ENCODE measurements at places on chromosomes 6 and 20.
A peak's percentile ranks its signal among the peaks of the same experiment; 100 is the strongest.

DNA sequence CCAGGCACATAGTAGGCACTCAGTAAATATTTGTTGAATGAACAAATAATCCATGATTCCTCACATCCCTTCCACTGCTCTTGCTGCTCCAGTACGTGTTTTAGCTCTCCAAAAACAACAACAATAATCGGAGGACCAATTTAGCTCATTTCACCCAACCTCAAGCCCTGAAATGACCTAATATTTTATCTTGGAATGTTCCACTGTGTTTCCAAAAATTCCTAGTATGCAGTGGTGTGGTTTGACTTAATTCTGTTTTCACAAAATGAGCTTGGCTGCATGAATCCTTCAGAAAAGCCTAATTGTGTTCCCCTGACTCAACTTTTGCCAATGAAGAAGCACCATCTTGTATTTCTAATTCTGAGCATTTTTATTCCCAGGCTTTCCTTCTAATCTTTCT, 168.0 kb upstream of the PHACTR1 start:
- DNase-seq = no peak

DNA sequence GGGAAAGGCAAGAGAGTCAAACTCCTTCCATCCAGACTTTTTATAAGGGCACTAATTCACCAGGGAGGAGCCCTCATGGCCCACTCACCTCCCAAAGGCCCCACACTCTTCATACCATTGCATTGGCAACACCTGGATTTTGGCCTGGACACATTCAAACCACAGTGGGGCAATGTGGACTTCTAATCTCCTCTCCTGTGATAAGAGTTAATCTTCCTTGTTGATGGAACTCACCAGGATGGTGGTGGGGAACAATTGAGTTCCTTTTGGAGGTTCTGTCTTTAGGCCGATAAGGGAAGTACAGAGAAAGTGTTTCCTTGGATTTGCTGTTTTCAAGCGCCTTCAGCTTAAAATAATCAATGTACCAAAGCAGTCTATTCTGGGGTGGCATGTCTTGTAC, 268.7 kb downstream of the CD83 start:
- DNase-seq = no peak

DNA sequence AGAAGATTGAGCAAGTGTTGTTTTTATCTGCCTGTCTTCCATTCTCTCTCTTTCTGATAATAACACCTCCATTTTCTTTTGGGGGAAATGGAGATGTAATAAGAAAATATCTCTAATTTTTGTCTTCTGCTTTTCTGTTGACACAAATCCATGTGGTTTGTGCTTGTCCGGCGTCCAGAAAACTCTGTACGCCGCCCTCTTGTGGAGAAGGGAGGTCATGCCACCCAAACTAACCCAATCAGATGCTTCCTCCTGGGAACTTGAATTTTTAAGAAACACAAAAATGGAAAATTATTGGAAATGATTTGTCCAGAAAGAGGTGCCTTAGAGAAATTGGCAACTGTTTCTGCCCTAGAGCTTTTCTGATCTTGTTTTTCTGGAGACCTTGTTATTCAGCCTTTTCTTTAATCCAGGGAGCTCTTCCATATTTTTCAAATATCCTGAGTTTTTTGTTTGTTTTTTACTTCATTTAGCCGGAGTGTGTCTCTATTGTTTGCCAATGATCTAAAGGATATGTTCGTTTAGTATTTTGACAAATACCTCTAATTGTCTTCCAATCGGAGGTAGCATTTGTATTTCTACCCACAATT, 17.8 kb upstream of the FNDC1 start:
- DNase-seq = peak; percentile 50

DNA sequence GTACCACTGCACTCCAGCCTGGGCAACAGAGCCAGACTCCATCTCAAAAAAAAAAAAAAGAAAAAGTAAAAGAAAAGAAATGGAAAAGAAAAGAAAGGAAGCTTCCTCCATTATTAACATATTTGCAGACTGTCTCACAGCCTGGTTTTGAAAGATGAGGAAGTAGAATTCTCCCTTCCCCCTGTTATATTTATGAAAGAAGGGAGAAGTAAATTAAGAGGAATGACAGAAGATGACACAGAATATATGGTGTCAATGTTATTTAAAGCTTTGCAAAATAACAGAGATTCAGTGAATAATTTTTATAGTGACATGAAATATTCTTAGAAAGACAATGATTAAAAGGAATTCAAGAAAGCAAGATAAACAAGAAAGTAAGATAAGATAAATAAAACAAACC, 83.7 kb upstream of the PRSS16 start:
- DNase-seq = no peak

DNA sequence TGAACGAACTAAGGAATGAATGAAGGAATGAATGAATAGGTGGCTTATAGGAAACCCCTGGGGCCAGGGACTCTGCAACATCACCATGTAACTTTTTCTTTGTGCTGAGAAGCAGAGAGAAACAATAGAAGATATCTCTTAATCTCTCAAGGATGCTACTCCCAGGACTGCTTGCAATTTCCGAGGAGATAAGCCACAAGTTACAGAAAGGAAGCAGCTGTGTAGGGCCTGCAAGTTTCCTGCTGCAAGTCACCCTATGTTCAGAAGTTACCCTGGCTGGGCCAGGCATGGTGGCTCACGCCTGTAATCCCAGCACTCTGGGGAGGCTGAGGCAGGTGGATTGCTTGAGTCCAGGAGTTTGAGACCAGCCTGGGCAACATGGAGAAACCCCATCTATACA, 7.3 kb upstream of the MAVS start:
- DNase-seq = no peak

DNA sequence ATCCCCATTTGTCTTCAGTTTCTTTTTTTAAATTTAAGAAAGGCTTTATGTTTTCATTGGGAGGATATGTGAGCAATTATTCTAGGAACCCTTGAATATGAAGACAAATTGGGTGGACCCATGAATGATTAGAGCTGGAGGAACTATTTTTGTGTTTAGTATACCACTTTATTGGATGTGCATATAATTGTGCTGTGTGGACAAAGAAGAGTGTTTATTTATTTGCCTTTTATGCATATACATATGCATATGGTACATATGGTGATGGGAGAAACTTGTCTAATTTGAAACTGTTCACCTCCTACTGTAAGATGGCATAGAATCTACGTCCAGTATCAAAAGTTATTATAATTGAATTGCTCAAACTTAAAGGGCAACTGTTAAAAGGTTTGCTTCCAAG, 94.8 kb upstream of the CENPW start:
- DNase-seq = no peak

GRCh38 chr6:169367507-169367906, 113.9 kb upstream of the THBS2 start:
- DNase-seq = no peak

DNA sequence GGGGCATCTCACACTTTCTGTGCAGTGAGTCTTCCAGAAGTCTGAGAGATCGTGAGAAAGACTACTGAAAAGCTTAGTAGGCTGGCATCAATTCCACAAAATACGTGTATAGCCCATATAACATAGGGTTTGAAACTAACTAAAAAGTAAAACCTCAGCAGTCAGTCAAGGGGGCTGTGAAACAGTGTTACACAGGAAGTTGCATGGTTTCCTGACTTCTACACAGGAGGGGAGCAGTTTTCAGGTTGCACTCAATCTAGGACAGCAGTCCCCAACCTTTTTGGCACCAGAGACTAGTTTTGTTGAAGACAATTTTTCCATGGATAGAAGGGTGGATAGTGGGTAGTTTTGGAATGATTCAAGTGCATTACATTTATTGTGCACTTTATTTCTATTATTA, 4.7 kb upstream of the LY86 start:
- no peak for DNase-seq

DNA sequence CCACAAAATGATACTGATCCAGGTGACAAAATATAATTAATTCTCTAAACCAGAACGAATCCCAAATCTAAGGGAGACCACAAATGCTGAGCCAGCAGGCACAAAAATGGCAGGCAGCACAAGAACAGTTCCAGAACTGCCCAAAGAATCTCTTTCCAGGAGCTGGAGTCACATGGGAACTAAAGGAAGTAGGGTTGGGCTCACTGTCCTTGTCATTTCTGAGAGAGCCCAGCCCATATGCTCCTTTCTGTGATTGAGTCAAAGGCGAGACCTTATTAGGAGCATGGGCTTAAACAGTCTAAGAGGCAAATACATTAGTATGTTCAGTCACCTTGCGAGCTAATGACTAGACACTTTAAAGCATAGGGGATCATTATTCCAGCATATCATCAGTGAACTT, 327.6 kb upstream of the ARID1B start:
- peak; percentile 76 for DNase-seq

GRCh38 chr20:49624317-49624716, 56.4 kb upstream of the PTGIS start:
- no peak for DNase-seq

Data from G401 (cell line).